A549 treated with DMSO at 1 μM for 4 hours (cell line): ENCODE measurements at places on chromosomes 12 and 14. TPM values are rescaled to one million over a fixed set of nuclear protein-coding genes. Genes with fewer than 3 reads are reported as not detected.

Gene KRT1
- not detected in 5 replicates for total RNA-seq

Gene CDH24
- total RNA-seq, result 3.4 to 6.1 TPM (median 4.9 TPM) in 5 replicates

Gene EFS
- not detected in 5 replicates for total RNA-seq

Gene KLRK1
- not detected in 5 replicates for total RNA-seq

Gene SERPINA3
- 5.4 to 7.9 TPM (median 5.9 TPM) in 5 replicates for total RNA-seq

Gene KCNH3
- total RNA-seq, result 2.6 to 3.3 TPM (median 3.0 TPM) in 5 replicates

Gene NKX2-1
- total RNA-seq, result 0.04 to 0.07 TPM in 2 of 5 replicates, not detected in the others

Gene DBX2
- total RNA-seq, result not detected in 5 replicates

Gene SALL2
- total RNA-seq, result 0.89 to 1.3 TPM (median 1.0 TPM) in 5 replicates

Gene C12orf56
- 0.10 to 0.13 TPM in 2 of 5 replicates, not detected in the others for total RNA-seq

Gene SLC41A2
- total RNA-seq, result 18.1 to 29.5 TPM (median 25.0 TPM) in 5 replicates

Gene MYH6
- total RNA-seq, result not detected in 5 replicates

Gene DAO
- not detected in 5 replicates for total RNA-seq

Gene SLC35F4
- total RNA-seq, result not detected in 5 replicates

Gene SPX
- total RNA-seq, result 1.5 to 3.4 TPM (median 2.3 TPM) in 5 replicates

Gene KLHL28
- total RNA-seq, result 5.4 to 8.0 TPM (median 6.5 TPM) in 5 replicates

Gene ACSM4
- total RNA-seq, result not detected in 5 replicates

Gene SRRM4
- not detected in 5 replicates for total RNA-seq

Gene HOXC4
- total RNA-seq, result 2.7 to 4.7 TPM (median 3.9 TPM) in 5 replicates

Gene PRB2
- not detected in 5 replicates for total RNA-seq

Gene TAS2R46
- total RNA-seq, result 0.11 TPM in 1 of 5 replicates, not detected in the others

Gene CLEC4C
- total RNA-seq, result not detected in 5 replicates

Gene C1R
- total RNA-seq, result 24.1 to 46.2 TPM (median 28.9 TPM) in 5 replicates

Gene COL2A1
- 0.02 to 0.18 TPM (median 0.08 TPM) in 5 replicates for total RNA-seq

Gene ACACB
- 5.9 to 7.3 TPM (median 7.3 TPM) in 5 replicates for total RNA-seq

Gene CD4
- not detected in 5 replicates for total RNA-seq

Gene DCN
- not detected in 5 replicates for total RNA-seq

Gene NRDE2
- 10.2 to 11.2 TPM (median 10.9 TPM) in 5 replicates for total RNA-seq

Gene IL31
- not detected in 5 replicates for total RNA-seq

Gene GLT8D2
- 0.22 to 0.37 TPM (median 0.29 TPM) in 4 of 5 replicates, not detected in the other for total RNA-seq

Gene GPR137C
- 0.08 to 0.30 TPM (median 0.15 TPM) in 4 of 5 replicates, not detected in the other for total RNA-seq

Gene RALGAPA1
- 7.4 to 9.9 TPM (median 9.1 TPM) in 5 replicates for total RNA-seq

Gene EIF2B2
- total RNA-seq, result 77.5 to 83.7 TPM (median 78.2 TPM) in 5 replicates

Gene ACSS3
- 0.03 to 0.07 TPM in 2 of 5 replicates, not detected in the others for total RNA-seq

Gene IL22
- not detected in 5 replicates for total RNA-seq
